Right atrium auricular region (tissue), 2 donors: ENCODE measurements at places on chromosomes 4 and X. TPM values are rescaled to one million over a fixed set of nuclear protein-coding genes. Genes with fewer than 3 reads are reported as not detected.

DNA sequence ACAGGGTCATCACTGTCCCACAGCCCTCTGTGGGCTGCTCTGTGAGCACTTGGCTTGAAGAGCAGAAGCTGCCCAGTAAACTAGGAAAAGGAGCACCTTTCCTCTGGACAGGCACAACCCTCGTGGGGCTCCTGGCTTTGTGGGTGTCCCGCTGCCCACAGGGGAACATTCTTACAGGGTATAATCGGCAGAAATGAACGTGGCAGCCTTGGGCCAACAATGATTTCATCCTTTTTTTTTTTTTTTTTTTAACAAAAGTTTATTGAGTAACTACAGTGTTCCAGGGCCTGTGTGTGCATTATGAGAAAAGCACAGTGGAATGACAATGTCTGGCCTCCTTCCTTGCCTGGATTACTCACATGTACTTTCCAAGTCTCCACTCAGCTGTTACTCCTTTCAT is 197.2 kb downstream of the PDGFC start:
- H3K4me1 ChIP-seq = no peaks in the 10 kb centered on the region
- no peaks in the 10 kb centered on the region for H3K36me3 ChIP-seq
- H3K4me3 ChIP-seq = no peak overlapping the region
- H3K27me3 ChIP-seq = no peaks in the 10 kb centered on the region
- H3K27ac ChIP-seq = no peak overlapping the region

DNA sequence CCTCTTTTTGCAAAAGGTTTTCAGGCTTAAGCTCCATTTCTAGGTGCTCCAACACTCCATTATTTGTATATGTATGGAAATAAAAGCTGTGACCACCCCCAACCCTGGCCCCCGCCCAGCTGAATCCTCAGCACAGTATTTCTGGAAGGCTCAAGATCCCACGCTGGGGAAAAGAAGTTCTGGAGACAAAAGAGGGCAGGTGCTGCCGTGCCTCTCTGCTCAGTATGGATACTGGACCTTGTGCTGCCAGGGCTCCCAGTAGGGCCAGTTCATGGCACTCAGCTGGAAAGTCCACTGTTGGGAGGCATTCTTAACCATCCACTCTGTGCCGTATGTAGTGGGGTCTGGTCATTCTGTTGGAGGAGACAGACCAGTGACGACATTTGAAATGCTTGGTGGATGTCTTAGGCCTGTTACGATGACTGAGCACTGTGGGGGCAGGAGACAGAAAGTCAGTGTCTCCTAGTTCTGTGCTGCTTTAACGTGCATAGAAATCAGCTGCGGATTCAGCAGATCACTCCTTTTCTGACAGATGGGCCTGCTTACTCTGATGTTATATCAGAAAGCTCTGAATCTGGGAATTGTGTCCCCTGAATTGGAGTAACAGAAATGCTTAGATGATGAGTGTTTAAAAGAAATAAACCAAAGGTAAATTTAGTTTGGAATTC is 48.4 kb upstream of the MSANTD1 start:
- no peak for DNase-seq
- H3K4me3 ChIP-seq = no peak overlapping the region
- no peaks in the 10 kb centered on the region for H3K27me3 ChIP-seq
- no peak overlapping the region for H3K27ac ChIP-seq
- H3K4me1 ChIP-seq = peaks cover 9% of the 10 kb centered on the region

DNA sequence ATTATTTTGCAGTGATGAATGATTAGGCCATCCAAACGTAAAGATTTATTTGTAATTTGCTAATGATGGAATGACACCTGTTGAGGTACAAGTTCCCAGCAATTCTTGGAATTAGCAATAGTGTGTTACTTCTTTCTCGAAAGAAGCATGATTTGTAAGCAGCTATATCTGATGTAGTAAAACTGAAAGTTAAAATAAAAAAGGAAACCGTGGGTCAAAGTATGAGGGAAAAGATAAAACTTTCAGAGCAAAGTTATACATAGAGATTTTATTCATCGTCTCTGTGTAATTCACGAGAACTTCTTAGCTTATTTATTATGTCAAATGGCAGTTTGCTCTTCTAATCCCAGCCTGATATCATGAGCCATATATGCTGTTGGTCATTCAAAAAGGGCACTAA is 59.0 kb downstream of the NFKB1 start:
- H3K36me3 ChIP-seq = no peaks in the 10 kb centered on the region
- no peak for DNase-seq
- no peak overlapping the region for H3K4me3 ChIP-seq
- H3K4me1 ChIP-seq = no peaks in the 10 kb centered on the region
- no peaks in the 10 kb centered on the region for H3K27me3 ChIP-seq

DNA sequence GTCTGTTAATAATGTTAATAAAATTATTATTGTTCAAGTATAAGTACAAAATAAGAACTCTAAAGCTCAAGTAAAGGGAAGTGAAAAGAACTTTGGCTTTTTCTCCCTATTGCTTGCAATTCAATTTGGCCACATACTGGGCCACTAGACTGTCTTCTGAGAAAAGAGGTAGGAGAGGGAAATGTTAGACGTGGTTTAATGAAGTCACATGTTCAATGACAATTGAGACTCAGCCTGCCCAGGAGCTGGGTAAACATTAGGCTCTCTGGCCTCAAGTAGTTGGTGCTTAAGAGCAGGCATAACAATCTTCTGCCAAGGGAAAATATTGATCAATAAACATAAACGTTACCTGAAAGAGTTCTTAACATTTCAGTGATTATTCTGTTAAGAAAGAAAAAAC is 15.1 kb upstream of the PRSS12 start:
- H3K4me3 ChIP-seq = no peak overlapping the region
- no peaks in the 10 kb centered on the region for H3K27me3 ChIP-seq
- no peak overlapping the region for H3K27ac ChIP-seq
- no peaks in the 10 kb centered on the region for H3K4me1 ChIP-seq

DNA sequence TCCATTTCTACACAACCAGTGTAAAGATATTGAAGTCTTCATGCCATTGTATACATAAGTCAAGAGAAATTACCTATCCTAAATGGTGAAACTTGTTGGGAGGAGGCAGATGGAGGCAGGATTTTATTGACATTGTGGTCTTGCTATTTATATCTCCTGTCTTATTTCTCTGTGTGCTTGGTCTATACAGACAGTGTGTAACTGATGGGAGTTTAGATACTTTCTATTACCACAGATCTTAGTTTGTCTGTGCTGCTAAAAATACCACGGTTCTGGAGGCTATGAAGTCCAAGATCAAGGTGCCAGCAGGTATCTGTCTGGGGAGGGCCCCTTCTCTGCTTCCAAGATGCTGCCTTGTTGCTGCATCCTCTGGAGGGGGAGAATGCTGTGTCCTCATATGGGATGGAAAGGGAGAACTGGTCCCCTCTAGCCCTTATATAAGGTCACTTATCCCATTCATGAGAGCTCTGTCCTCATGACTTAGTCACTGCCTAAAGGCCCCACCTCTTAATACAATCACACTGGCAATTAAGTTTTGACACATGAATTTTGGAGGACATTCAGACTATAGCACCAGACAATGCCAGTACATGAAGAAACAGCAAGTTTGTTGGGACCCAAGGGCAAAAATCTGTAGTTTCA is 62.4 kb downstream of the SYNPO2 start:
- H3K4me1 ChIP-seq = no peaks in the 10 kb centered on the region
- no peak overlapping the region for H3K27ac ChIP-seq
- no peaks in the 10 kb centered on the region for H3K27me3 ChIP-seq
- H3K4me3 ChIP-seq = no peak overlapping the region
- H3K36me3 ChIP-seq = no peaks in the 10 kb centered on the region
- DNase-seq = no peak

GRCh38 chrX:71162981-71163380 is 18.3 kb downstream of the NLGN3 start:
- H3K4me1 ChIP-seq = no peaks in the 10 kb centered on the region
- H3K4me3 ChIP-seq = no peak overlapping the region
- H3K36me3 ChIP-seq = no peaks in the 10 kb centered on the region
- DNase-seq = no peak
- no peak overlapping the region for H3K27ac ChIP-seq

GRCh38 chr4:2599304-2599654 is 62.8 kb downstream of the FAM193A start:
- no peaks in the 10 kb centered on the region for H3K27me3 ChIP-seq
- H3K4me1 ChIP-seq = peaks cover 55% of the 10 kb centered on the region
- peak overlapping the region; percentile 15 for H3K27ac ChIP-seq

- DNase-seq = no peak
- H3K27ac ChIP-seq = no peak overlapping the region
- H3K4me3 ChIP-seq = no peak overlapping the region
- no peaks in the 10 kb centered on the region for H3K4me1 ChIP-seq
- no peaks in the 10 kb centered on the region for H3K27me3 ChIP-seq
These were observed 77.3 kb downstream of the CHRNA9 start for GRCh38 chr4:40412388-40412787.

GRCh38 chr4:836750-837301 is 10.9 kb upstream of the CPLX1 start:
- H3K4me3 ChIP-seq = no peak overlapping the region
- H3K4me1 ChIP-seq = no peaks in the 10 kb centered on the region

DNA sequence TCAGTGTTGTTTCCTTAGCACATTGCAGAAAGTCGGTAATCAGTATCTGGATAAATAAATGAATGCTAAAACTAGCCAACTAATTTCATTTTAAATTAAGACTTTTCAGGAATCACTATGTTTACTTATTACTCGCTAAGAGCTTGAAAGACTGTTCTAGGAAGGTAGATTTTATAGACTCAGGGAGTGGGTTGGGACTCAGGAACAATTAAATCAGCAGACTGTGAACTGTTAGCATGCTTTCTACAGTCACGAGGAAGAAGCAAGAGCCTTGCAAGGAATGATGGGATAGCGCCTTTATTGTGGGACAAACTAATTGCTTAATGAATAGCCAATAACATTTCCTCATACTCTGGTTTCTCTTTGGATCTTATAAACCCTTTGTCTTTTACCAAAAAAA is 183.2 kb upstream of the AADAT start:
- no peaks in the 10 kb centered on the region for H3K4me1 ChIP-seq
- DNase-seq = no peak
- H3K36me3 ChIP-seq = no peaks in the 10 kb centered on the region

- H3K4me1 ChIP-seq = no peaks in the 10 kb centered on the region
- DNase-seq = no peak
- H3K27me3 ChIP-seq = no peaks in the 10 kb centered on the region
- H3K4me3 ChIP-seq = no peak overlapping the region
These were observed 45.0 kb downstream of the ASMT start for GRCh38 chrX:1659664-1660461.

DNA sequence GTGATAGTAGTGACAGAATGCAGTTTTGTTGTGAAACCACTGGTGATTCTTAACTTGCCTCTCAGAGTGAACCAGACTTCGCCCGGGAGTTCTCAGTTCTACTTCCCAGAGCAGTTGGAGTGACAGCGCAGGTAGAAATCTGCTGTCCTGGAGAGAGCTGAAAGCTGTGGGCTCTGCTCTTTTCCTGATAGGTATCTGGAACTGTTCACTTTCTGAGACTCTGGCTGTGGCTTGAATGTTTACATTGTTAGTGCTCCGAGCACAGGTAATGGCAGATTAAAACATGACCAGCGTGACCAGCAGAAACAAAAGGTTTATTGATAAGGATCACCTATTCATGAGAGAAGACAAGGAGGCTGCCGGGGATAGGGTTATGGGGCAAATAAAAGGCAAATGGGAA is 360.7 kb downstream of the BMPR1B start:
- H3K27me3 ChIP-seq = no peaks in the 10 kb centered on the region
- no peaks in the 10 kb centered on the region for H3K4me1 ChIP-seq
- no peak overlapping the region for H3K4me3 ChIP-seq

DNA sequence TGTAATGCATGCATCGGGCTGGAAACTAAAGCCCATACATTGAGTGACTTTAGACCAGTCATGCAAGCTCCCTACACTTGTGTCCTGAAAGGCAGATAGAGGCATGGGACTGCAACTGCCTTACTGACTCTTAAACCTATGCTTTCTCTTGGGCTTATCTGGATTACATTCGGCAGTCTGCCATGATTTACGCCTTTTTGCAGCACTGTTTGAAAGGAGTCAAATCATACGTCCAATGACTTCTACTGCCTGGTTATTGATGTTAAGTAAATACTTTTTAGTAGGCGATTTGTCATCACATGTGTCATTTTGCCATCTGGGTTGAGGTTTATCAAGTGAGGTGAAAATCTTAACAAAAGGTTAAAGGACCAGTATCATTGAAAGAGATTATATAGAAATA is 31.5 kb downstream of the SORBS2 start:
- peak overlapping the region; percentile 78 for H3K27ac ChIP-seq
- H3K27me3 ChIP-seq = no peaks in the 10 kb centered on the region
- H3K36me3 ChIP-seq = peaks cover 3% of the 10 kb centered on the region
- peaks cover 61% of the 10 kb centered on the region for H3K4me1 ChIP-seq

DNA sequence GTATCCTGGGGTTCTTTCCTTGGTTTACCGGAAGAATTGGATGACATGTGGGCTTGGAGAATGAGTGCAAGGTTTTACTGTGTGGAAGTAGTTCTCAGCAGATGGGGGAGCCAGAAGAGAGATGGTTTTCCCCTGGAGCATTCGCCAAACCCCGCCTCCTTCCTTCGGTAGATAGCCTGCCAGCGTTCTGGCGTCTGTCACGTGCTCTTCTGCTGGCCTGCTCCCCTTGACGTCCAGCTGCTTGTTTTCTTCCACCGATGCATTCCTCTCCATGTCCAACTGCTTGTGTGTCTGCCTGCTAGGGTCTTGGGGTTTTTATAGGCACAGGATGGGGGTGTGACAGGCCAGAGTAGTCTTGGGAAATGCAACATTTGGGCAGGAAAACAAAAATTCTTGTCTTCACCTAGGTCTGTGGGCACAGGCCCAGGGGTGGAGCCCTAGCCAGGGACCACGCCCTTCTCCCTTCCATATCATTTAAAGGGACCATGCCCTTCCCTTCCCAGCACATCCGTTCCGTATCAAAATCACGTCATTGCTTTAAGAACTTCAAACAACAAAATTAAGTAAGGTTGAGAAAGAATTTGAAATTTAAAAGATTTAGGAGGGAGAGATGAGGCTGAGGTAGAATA is 538.7 kb upstream of the SMIM31 start:
- no peaks in the 10 kb centered on the region for H3K4me1 ChIP-seq
- H3K27ac ChIP-seq = no peak overlapping the region
- H3K4me3 ChIP-seq = no peak overlapping the region
- H3K36me3 ChIP-seq = no peaks in the 10 kb centered on the region

DNA sequence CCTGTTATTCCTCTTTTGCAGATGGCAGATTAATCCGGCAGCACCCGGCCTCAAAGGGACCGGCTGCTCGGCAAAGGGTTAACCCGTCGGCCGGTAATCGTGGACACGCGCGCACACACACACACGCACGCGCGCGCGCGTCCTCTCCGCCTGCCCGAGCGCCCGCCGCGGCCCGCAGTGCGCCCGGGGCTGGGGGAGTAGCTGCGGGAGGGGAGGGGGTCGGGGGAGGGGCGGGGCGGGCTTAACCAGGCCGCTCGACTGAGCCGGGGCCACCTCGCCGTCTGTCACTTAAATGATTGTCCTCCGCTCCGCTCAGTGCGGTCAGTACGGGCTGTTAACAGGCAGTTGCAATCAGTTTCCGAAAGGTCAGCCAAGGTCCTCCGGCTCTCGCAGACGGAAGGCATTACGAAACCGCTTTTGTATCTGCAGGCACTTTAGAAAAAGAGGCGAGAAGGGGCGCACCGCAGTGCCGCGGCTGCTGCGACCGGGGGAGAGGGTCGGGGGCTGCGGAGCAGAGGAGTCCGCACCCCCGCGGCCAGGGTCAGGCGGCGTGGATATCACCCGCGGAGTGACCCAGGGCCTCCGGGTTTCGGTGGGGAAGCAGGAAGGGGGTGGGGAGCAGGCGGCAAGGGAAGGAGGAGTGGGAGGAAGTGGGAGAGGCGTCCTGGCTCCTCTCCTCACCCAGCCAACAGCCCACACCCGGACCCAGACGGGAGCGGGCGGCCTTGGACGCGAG is 57.3 kb upstream of the BCOR start:
- peak overlapping the region; percentile 82 for H3K27ac ChIP-seq
- H3K4me3 ChIP-seq = peak overlapping the region; percentile 34
- H3K27me3 ChIP-seq = no peaks in the 10 kb centered on the region
- H3K4me1 ChIP-seq = peaks cover 57% of the 10 kb centered on the region
- DNase-seq = peak; percentile 85

The THAP6 gene
- 13.8 TPM for total RNA-seq

The FAAH2 gene
- total RNA-seq = 0.44 TPM
